ENCODE measurements at places on chromosomes 5 and 9.

- DNase-seq, result no peak
Measured at GRCh38 chr5:74198156-74198555, 442.4 kb downstream of the ENC1 start.

GRCh38 chr9:94904806-94905205 lies 178.3 kb downstream of the AOPEP start:
- no peak for DNase-seq

- no peak for DNase-seq
Measured at GRCh38 chr5:135127439-135128240, 93.6 kb upstream of the PITX1 start.

- DNase-seq, result no peak
Measured at GRCh38 chr9:114156657-114157421, 1.5 kb downstream of the COL27A1 start.

- DNase-seq, result no peak
Measured at GRCh38 chr5:66560371-66560770, 35.8 kb upstream of the MAST4 start.

DNA sequence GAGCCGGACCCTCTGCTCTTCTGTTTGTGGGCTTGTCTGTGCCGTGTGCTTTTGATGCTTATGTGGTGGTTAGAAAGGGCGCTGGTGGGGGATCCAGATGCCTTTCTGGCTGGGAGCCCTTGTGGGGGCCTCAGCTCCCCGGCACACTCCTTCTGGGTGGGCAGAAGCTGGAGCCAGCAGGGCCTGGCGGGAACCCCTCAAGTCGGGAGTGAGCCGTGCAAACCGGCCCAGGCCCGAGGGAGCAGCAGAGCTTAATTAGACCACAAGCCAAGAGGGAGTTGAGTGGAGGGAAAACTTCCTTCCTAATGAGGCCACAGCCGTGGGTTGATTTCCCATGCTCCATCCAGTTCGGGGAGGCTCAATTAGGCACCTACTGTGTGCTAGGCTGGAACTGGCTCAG lies 76.0 kb upstream of the RNU6ATAC start:
- no peak for DNase-seq

DNA sequence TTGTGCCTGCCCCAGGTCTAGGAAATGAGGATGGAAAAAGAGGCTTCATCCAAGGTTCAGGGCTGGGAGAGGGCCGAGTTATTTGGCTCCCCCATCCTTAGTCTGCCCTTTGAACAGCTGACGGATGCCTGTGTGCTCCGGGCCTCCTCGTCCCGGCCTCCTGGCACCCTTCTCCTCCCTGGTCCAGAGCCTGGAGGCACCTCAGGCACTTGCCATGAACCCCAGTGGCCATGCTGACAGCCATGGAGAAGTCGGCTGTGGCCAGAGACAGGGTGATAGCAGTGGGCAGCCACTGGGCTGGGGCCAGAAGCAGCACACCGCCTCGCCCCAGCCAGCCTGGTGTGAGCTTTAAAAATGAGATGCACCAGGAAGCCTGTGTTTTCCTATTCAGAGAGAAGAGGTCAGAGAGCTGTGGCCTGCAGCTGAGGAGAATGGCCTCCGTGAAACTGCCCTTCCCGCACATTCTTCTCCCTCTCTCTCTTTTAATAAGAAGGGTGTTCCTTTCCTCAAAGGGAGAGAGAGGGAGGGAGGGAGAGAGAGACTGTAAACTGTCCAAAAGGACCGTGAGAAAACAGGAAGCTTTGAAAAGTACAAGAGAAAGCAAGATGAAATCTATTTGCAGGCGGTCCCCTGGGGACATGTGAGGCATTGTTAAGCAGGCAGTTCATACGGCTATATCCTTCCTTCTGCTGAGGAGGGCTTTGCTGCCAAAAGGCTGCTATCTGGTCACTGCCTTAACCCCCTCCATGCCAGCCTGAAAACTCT lies 55.3 kb downstream of the ZNF366 start:
- DNase-seq, result no peak

DNA sequence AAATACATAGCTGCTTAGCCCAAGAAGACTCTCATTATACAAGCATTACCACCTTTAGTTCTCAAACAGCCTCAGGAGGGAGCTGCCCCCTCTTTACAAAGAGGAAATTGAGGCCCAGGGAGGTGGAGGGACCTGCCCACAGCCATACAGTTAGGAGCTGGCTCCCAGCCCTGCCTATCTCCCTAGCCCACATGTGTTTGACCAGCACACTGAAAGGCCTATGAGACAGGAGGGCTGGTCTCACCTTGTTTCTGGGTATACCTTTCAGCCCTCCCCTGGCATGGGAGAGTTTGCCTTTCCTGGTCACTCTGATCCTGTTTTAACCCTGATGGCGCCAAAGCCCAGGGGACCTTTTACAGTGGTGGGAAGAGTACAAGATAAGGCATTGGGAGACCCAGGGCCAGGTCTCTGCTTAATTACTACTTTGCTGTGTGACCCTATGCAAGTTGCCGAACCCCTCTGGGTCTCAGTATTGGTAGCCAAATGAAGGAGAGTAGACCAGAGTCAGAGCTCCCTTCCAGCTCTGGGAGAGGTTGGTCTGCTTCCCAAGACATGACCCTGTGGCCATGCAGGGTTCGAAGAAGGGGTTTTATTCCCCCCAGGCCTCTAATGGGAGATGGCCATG lies 60.9 kb upstream of the RPL26L1 start:
- DNase-seq, result no peak

GRCh38 chr9:136901516-136902258 lies 15.4 kb downstream of the TRAF2 start:
- no peak for DNase-seq

DNA sequence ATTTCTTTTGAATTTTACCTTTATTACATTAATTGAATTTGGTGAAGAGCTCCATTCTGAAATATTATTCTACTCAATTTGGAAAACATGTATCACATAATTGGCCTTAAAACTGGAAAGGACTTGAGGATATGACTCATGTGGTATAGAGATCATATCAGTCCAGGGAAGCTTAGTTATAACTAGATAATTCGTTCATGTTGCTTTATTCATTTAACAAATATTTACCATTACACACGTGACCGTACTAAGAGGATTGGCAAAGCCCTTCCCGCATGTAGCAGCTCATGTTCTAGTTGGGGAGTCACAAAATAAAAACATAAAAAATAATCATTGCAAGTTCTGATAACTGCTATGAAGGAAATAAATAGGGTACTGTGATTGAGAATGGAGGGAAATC lies 1816.5 kb downstream of the MAT2B start:
- no peak for DNase-seq

DNA sequence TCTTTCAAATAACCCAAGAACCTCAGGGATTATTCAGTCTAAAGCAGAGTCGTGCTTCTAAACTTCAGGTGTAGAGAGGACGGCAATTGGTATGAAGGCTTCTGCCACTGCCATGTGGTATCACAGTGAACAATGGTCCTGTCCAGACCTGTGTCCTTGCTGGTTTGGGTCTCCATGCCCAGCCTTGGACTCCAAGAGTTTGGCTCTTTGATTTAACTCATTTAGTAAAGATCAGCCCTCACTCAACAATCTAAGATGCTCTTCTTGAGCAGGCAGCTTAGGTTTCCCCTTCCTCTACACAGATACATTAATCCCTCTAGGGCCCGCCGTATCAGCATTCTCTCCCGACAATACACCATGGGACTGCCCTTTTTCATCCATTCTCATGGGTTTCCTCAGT lies 518.0 kb downstream of the RAB3C start:
- no peak for DNase-seq

DNA sequence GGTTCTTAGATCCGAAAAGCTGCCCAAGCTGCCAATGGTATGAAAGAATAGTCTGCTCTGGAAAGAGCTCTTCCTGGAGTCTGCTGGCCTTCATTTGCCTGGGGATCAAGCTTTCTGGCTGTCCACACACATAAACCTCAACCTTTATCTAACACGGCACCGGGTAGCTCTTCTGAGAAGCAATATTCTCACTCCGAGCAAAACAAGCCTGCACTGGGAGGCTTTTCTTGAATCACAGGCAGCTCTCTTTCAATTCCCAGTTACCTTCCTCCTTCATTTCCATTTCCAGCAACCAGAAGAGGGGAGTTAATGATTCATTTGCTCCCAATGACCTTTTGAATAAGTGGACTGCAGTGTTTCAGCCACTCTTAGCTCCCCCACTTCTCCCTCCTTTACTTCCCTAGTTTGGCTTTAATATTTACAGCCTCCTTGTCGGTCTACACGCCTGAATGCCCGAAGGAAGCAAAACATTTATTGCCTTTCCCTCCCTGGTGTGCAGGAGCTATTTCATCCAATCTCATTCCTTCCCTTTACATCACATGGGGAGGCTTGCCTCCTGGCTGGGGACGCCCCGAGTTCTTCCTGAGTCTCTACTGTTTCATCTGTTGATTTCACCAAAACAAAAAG lies 187.1 kb downstream of the ARHGEF28 start:
- no peak for DNase-seq

DNA sequence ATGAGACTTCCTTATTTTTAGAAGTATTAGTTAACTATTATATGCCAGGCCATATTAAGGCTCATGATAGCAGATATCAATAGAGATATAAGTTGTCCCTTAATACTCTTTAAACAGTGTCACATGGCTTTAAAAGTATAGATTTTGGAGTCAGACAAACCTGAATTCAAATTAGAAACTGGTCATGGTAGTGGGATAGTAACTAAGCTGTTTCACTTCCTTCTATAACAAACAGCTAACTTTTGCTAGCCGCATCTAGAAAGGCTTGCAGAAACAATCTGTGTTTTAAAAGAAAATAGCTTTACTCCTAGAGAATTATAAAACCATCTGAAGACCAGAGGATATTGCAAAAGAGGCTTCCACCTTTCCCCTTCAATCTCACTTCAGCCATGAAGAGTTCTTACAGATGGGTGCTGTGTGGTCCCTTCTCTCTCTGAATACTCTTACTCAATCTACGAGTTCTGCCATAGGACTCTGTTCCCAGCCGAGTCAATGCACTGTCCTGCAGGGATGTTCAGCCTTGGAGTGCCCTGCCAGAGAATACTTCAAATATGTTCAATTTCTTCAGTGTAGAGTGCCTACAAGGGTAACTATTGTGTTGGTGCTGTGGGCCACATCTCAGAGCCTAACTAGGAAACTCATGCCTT lies 810.2 kb downstream of the EFNA5 start:
- DNase-seq, result no peak

DNA sequence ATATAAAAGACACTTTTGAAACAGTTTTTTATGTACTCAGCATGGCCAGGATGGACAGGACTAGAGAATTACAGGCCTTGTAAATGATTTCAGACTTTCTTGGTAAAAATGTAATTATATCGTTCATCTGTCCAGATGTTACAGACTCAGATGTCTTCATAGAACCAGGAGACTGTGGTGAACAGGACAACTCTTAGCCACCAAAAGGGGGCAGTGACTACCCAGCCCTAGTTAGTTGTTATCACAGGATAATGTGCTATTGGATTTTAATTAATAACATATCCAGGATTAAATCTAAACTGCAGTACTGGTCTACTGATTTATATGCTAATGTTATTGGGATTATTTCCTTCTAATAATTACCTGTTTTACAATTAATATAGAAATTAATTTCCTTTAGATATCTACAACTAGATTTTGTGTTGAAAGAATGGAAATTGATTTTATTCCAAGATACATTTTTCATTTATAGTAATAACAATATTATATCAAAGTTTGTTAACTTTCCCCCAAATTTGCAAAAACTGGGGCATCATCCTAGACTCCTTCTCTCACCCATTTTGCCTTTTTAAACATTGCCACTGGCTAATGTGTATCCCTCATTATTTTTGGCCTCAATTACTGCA lies 99.4 kb downstream of the MTREX start:
- no peak for DNase-seq

- DNase-seq, result no peak
Measured at GRCh38 chr5:59189472-59190244, 606.8 kb downstream of the RAB3C start.

DNA sequence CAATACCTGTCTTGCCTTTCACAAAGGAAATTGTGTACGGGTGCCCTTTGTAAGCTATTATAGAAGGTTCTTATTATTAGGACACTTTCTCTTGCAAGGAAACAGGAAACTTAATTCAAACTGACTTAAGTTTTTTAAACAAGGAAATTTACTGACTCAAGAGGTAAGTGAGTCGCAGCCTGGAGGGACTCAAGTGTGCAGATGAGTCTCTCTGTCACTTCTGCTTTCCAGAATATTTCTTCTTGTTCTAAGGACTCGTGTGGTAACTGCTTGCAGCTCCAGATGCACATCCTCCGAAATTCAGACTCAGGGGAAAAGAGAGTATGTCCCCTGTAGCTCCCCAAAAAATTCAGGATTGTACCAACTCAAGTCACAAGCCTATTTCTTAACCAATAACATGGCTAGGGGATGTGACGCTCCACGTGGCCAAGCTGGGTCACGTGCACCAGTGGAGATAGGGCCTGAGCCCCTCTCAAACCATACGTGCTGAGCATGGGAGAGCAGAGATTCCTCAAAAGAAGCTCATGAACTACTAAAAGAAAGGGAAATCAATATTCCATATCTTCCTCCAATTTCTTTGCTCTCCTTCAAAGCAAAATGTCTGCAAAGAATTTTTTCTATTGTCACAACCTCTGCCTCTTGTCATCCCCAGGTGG lies 49.2 kb upstream of the ERCC6L2 start:
- no peak for DNase-seq

DNA sequence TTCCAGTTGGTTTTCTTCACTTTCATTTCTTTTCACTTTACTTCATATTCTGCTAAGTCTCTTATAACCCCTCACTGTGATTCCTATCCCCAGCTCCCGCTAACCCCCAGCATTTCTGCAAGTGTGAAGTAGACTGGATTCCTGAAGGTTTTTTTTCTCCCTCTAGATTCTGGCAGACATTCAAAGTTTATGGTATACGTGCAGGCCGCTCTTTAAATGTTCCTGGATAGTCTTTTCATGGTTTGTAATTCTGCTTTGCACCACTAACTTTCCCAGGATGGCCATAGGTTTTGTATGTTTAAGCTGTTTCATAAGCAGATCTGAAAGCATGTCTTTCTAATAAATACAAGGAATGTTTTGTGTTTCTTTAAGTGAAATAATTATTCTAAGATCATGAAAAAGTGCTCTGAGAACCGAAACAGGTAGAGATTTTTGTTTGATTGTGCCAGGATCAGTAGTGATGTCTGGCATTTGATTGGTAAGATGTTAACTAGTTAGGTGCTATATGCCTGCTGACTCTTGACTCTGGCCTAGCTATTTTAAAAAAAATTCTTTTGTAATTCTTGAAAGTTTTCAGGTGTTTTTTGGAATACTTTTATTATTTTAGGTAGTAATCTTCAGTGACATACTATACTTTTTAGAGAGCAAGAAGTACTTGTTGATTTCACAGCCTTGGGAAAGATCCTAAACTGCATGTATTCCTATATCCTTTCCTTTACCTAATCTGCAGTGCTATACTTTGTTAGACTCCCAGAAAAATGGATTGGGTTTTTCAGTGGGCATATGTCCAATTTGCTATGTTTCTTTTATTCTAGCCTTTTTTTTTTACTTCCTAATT lies 29.7 kb downstream of the CNOT6 start:
- DNase-seq, result no peak

Data from esophagus squamous epithelium (tissue), 5 donors.